MCF 10A (cell line): ENCODE measurements at places on chromosomes 12 and 14. TPM values are rescaled to one million over a fixed set of nuclear protein-coding genes. Genes with fewer than 3 reads are reported as not detected.

Gene PIP4K2C
- 32.0 and 38.0 TPM in 2 replicates for total RNA-seq

Gene KRT6B
- 2.3 and 3.3 TPM in 2 replicates for total RNA-seq

DNA sequence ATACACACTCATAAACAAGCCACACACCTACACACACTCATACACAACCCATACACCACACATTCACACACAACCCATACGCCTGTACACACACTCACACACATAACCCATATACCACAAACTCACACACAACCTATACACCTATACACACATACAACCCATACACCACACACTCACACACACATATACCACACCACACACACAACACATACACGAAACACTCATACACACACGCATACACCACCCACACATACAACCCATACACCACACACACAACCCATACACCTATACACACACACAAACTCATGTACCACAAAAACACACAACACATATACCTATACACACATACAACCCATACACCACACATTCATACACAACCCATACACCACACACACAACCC is 164.3 kb downstream of the TMEM121 start:
- H3K27ac ChIP-seq = no peak overlapping the region
- peaks cover 5% of the 10 kb centered on the region for H3K4me1 ChIP-seq
- no peaks in the 10 kb centered on the region for H3K36me3 ChIP-seq
- no peak for DNase-seq

- no peak overlapping the region for H3K4me3 ChIP-seq
- DNase-seq = no peak
- peaks cover 64% of the 10 kb centered on the region for H3K27me3 ChIP-seq
- H3K4me1 ChIP-seq = no peaks in the 10 kb centered on the region
Measured at GRCh38 chr12:1879633-1880032, 38.8 kb downstream of the CACNA2D4 start.

GRCh38 chr12:76152181-76152807 is 67.8 kb upstream of the NAP1L1 start:
- H3K36me3 ChIP-seq = no peaks in the 10 kb centered on the region
- DNase-seq = no peak
- no peaks in the 10 kb centered on the region for H3K27me3 ChIP-seq
- H3K27ac ChIP-seq = no peak overlapping the region
- no peaks in the 10 kb centered on the region for H3K4me1 ChIP-seq
- no peak overlapping the region for H3K4me3 ChIP-seq

- no peak for DNase-seq
- no peaks in the 10 kb centered on the region for H3K36me3 ChIP-seq
- no peak overlapping the region for H3K4me3 ChIP-seq
- H3K27ac ChIP-seq = no peak overlapping the region
Measured at GRCh38 chr12:125861299-125862281, 796.4 kb downstream of the AACS start.
